ENCODE measurements at places on chromosomes 13 and 19. TPM values are rescaled to one million over a fixed set of nuclear protein-coding genes. Genes with fewer than 3 reads are reported as not detected.
A peak's percentile ranks its signal among the peaks of the same experiment; 100 is the strongest.

DNA sequence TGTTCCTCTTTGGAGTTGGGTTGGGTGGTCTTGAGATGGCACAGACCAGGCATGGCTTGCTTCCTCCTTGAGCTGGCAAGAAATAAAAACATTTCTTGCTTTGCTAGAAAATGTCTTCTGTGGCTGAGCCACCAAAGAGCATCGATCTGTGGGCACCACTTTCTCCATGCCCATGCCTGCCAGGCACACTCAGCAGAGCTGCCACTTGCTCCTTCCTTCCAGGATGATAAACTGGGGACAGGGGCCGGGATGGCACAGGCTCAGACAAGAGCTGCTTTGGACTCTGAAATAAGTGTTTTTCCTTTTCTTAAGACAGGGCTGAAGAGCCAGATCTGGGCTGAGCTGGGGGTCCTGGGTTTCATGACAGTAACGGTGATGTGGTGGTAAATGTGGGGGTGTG is 32.8 kb downstream of the NFIX start:
- H3K27ac ChIP-seq: no peak overlapping the region
- peaks cover 99% of the 10 kb centered on the region for H3K27me3 ChIP-seq
- H3K4me1 ChIP-seq: peaks cover 31% of the 10 kb centered on the region
- H3K4me3 ChIP-seq: no peak overlapping the region
- H3K36me3 ChIP-seq: peaks cover 11% of the 10 kb centered on the region

The CADM4 gene
- 28.2 TPM for total RNA-seq

- peaks cover 3% of the 10 kb centered on the region for H3K4me1 ChIP-seq
- H3K36me3 ChIP-seq: peaks cover 3% of the 10 kb centered on the region
- no peak for DNase-seq
- peak overlapping the region; percentile 7 for H3K4me3 ChIP-seq
Measured at GRCh38 chr19:52099497-52100138, 4.1 kb upstream of the ZNF841 start.

The MYPOP gene
- 8.0 TPM for total RNA-seq

The NRTN gene
- total RNA-seq: 5.4 TPM

GRCh38 chr13:43433691-43434141 is 353.1 kb downstream of the ENOX1 start:
- no peak overlapping the region for H3K4me3 ChIP-seq
- H3K27me3 ChIP-seq: peaks cover 6% of the 10 kb centered on the region
- H3K36me3 ChIP-seq: peaks cover 3% of the 10 kb centered on the region
- no peak for DNase-seq
- H3K27ac ChIP-seq: no peak overlapping the region
- peaks cover 5% of the 10 kb centered on the region for H3K4me1 ChIP-seq

GRCh38 chr13:27001705-27002104 is 169.9 kb downstream of the USP12 start:
- H3K36me3 ChIP-seq: no peaks in the 10 kb centered on the region
- no peaks in the 10 kb centered on the region for H3K4me1 ChIP-seq
- no peak for DNase-seq
- H3K4me3 ChIP-seq: no peak overlapping the region
- no peak overlapping the region for H3K27ac ChIP-seq
- H3K27me3 ChIP-seq: peaks cover 61% of the 10 kb centered on the region

The OR7D2 gene
- total RNA-seq: 1.3 TPM

- H3K36me3 ChIP-seq: no peaks in the 10 kb centered on the region
- H3K27me3 ChIP-seq: peaks cover 60% of the 10 kb centered on the region
- H3K4me3 ChIP-seq: peak overlapping the region; percentile 19
- no peak overlapping the region for H3K27ac ChIP-seq
- H3K4me1 ChIP-seq: peaks cover 53% of the 10 kb centered on the region
Measured at GRCh38 chr19:31168106-31168625, 181.1 kb downstream of the TSHZ3 start.

DNA sequence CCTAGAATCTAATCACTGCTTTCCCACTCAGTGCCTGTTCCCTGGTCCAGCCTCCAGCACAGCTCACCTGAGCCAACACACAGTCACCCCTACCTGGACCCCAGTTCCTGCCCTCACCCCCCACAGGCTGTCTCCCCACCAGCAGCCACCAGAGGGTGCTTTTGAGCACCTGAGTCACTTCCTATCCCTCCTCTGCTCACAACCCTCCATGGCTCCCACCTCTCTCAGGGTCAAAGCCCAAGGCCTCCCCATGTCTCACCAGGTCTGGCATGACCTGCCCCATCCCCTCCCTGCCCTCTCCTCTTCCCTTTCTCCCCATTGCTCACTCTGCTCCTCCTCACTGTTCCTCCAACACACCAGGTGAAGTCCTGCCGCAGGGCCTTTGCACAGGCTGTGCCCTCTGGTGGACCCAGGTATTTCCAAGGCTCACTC is 7.1 kb upstream of the DPP9 start:
- H3K4me3 ChIP-seq: no peak overlapping the region
- H3K4me1 ChIP-seq: peaks cover 12% of the 10 kb centered on the region
- H3K27ac ChIP-seq: no peak overlapping the region
- no peak for DNase-seq

GRCh38 chr19:9128171-9128570 is 1.4 kb upstream of the OR7G3 start:
- no peaks in the 10 kb centered on the region for H3K4me1 ChIP-seq
- peak overlapping the region; percentile 46 for H3K27ac ChIP-seq
- no peak for DNase-seq
- H3K4me3 ChIP-seq: no peak overlapping the region

- no peaks in the 10 kb centered on the region for H3K4me1 ChIP-seq
- DNase-seq: no peak
- no peaks in the 10 kb centered on the region for H3K27me3 ChIP-seq
Measured at GRCh38 chr13:26280295-26280694, 26.4 kb downstream of the CDK8 start.

DNA sequence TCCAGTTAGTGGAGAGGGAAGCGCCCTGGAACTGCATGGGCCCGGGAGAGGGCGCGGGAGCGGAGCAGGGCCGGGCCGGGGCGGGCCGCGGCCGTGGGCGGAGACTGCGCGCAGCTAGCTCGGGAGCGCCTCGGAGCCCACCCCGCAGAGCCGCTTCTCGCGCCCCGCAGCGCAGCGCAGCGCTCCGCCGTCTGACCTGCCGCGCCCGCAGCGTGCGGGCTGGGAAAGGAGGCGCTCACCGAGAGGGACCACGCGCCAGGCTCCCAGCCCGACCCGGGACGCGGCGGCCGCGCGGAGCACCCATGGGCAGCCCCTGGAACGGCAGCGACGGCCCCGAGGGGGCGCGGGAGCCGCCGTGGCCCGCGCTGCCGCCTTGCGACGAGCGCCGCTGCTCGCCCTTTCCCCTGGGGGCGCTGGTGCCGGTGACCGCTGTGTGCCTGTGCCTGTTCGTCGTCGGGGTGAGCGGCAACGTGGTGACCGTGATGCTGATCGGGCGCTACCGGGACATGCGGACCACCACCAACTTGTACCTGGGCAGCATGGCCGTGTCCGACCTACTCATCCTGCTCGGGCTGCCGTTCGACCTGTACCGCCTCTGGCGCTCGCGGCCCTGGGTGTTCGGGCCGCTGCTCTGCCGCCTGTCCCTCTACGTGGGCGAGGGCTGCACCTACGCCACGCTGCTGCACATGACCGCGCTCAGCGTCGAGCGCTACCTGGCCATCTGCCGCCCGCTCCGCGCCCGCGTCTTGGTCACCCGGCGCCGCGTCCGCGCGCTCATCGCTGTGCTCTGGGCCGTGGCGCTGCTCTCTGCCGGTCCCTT is at the start of gene MLNR:
Gene MLNR (plus strand): TSS at position 303 of the 820 bp plus-strand sequence. CDS start 0 bp downstream, at position 303.
- DNase-seq: no peak
- H3K4me1 ChIP-seq: peaks cover 4% of the 10 kb centered on the region
- peak within 1 kb of the TSS; percentile 81 for H3K4me3 ChIP-seq
- no peaks in the 10 kb centered on the region for H3K36me3 ChIP-seq
- H3K27me3 ChIP-seq: peaks cover 83% of the 10 kb centered on the region
